ENCODE measurements at places on chromosomes 3 and 15.
A peak's percentile ranks its signal among the peaks of the same experiment; 100 is the strongest.

DNA sequence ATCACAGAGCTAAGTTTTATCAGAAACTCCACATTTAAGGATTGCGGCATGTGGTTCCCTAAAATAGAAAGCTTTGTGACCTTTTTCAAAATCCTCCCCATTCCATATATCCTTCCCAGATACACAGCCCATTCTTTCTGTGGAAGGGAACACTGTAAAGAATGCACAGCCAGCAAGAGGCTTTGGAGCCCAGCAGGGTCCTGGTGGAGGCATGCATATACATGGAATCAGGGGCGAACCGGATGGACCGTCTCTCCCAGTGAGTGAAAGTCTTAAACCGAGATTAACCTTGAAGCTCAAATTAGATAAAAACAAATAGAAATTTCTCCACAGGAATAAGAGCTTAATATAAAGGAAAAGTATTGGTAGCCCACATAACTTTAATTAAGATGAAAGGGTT is 436.2 kb upstream of the MDFIC2 start:
- H3K27ac ChIP-seq, result no peak overlapping the region
- H3K27me3 ChIP-seq, result no peaks in the 10 kb centered on the region
- peak; percentile 0 for DNase-seq
- H3K4me1 ChIP-seq, result no peaks in the 10 kb centered on the region
- H3K4me3 ChIP-seq, result no peak overlapping the region

- H3K36me3 ChIP-seq, result no peaks in the 10 kb centered on the region
- peaks cover 20% of the 10 kb centered on the region for H3K27me3 ChIP-seq
- H3K4me1 ChIP-seq, result no peaks in the 10 kb centered on the region
Observed at GRCh38 chr3:180631317-180631716, 29.4 kb downstream of the TTC14 start.

GRCh38 chr3:149752051-149752787 is at the start of gene COMMD2:
COMMD2 (minus strand) TSS chr3:149752489; CDS start chr3:149752444, 45 bp downstream.
- H3K36me3 ChIP-seq, result peaks cover 22% of the 10 kb centered on the region
- peaks cover 23% of the 10 kb centered on the region for H3K4me1 ChIP-seq
- no peaks in the 10 kb centered on the region for H3K27me3 ChIP-seq
- peak; percentile 91 for DNase-seq

GRCh38 chr3:186013312-186013711 is 75.5 kb upstream of the TRA2B start:
- H3K27me3 ChIP-seq, result no peaks in the 10 kb centered on the region
- H3K36me3 ChIP-seq, result no peaks in the 10 kb centered on the region
- DNase-seq, result no peak
- no peak overlapping the region for H3K27ac ChIP-seq
- no peak overlapping the region for H3K4me3 ChIP-seq

DNA sequence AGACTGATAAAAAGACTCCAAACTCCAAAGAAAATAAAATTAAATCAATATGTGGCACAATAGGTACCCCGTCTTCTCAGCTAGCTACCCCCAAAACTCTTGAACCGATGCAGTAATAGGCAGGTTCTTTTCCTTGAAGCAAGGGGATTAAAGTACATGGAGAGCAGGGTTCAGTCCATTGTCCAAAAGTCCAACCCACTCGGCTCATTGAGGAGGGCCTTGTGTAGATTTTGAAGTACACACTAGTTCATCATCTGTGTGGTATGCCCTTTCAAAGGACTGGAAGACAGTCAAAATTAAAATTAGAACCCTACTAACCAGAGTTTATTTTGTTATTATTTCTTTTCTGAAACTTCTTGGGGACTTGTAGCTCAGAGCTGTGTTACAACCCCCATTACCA is 23.3 kb downstream of the TF start:
- no peaks in the 10 kb centered on the region for H3K36me3 ChIP-seq
- no peak for DNase-seq
- H3K27ac ChIP-seq, result no peak overlapping the region
- peaks cover 8% of the 10 kb centered on the region for H3K27me3 ChIP-seq

DNA sequence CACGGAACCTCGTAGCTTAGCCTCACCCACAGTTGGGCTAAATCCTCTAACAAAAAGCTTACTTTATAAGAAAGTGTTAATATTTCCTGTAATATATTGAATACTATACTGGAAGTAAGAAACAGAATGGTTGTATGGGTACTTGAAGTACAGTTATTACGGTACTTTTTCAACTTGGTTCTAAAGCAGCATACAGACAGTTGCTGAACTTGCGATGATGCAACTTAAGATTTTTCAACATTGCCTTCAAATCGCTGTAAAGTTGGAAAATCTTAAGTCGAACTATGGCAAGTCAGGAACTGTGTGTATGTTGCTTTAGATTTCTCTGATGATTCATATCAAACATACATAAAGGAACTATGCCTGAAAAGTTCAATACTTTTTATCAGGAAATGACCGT is 204.4 kb upstream of the C2CD4B start:
- no peaks in the 10 kb centered on the region for H3K4me1 ChIP-seq
- H3K27me3 ChIP-seq, result peaks cover 10% of the 10 kb centered on the region
- no peak overlapping the region for H3K4me3 ChIP-seq
- H3K27ac ChIP-seq, result no peak overlapping the region
- no peaks in the 10 kb centered on the region for H3K36me3 ChIP-seq

- no peak overlapping the region for H3K4me3 ChIP-seq
- no peak for DNase-seq
- no peaks in the 10 kb centered on the region for H3K27me3 ChIP-seq
- peaks cover 23% of the 10 kb centered on the region for H3K36me3 ChIP-seq
- no peak overlapping the region for H3K27ac ChIP-seq
Observed at GRCh38 chr3:101673953-101674352, 3.0 kb downstream of the ZBTB11 start.

GRCh38 chr3:23100106-23100505 is 103.0 kb upstream of the UBE2E2 start:
- no peaks in the 10 kb centered on the region for H3K36me3 ChIP-seq
- H3K4me1 ChIP-seq, result no peaks in the 10 kb centered on the region
- no peak overlapping the region for H3K4me3 ChIP-seq
- no peak overlapping the region for H3K27ac ChIP-seq
- no peak for DNase-seq

- H3K36me3 ChIP-seq, result no peaks in the 10 kb centered on the region
- no peaks in the 10 kb centered on the region for H3K27me3 ChIP-seq
Observed at GRCh38 chr3:151395806-151396205, 11.3 kb upstream of the P2RY12 start.

GRCh38 chr3:195066441-195066841 is 204.5 kb downstream of the XXYLT1 start:
- H3K4me1 ChIP-seq, result no peaks in the 10 kb centered on the region
- peaks cover 7% of the 10 kb centered on the region for H3K36me3 ChIP-seq
- DNase-seq, result no peak
- no peaks in the 10 kb centered on the region for H3K27me3 ChIP-seq

DNA sequence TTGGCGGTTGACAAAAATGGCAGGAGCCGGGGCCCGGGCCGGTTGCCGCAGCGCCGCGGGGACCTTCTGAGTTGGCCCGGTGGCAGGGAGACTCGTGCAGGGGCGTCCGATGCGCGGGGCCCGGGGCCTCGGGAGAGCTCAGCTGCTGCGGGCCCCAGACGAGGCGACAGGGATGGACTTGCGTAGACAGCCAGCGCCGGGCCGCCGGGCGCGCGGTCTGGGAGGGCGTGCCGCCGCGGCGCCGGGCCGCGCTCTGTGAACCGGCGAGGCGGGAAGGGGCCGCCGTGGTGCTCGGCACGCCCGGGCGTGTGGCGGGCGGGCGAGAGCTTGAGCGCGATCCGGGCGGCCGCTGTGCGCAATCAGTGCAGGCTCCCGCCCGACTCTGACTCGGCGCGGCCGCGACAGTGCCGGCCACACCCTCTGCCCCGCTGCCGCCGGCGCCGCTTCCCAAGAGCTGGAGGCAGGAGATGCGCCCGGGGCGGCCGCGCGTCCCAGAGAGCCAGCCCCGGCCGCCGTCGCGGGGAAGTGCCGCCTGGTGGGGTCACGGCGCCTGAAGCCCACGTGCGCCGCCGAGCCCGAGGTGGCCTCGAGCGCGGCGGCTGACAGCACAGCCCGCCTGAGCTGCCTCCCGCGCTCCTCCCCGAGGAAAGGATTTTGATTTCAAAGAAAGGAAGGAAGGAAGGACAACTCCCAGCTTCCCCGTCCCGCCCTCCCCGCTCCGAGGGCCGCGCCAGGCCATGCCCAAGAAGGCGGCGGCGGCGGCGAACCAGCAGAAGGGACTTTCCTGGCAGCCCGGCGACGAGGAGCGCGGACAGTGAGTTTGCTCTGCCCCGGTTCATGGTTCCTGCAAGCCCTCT is 657 bp downstream of the TLNRD1 start:
- H3K4me3 ChIP-seq, result peak overlapping the region; percentile 91
- peak; percentile 68 for DNase-seq
- peaks cover 14% of the 10 kb centered on the region for H3K4me1 ChIP-seq
- H3K27ac ChIP-seq, result peak overlapping the region; percentile 96
- no peaks in the 10 kb centered on the region for H3K36me3 ChIP-seq

DNA sequence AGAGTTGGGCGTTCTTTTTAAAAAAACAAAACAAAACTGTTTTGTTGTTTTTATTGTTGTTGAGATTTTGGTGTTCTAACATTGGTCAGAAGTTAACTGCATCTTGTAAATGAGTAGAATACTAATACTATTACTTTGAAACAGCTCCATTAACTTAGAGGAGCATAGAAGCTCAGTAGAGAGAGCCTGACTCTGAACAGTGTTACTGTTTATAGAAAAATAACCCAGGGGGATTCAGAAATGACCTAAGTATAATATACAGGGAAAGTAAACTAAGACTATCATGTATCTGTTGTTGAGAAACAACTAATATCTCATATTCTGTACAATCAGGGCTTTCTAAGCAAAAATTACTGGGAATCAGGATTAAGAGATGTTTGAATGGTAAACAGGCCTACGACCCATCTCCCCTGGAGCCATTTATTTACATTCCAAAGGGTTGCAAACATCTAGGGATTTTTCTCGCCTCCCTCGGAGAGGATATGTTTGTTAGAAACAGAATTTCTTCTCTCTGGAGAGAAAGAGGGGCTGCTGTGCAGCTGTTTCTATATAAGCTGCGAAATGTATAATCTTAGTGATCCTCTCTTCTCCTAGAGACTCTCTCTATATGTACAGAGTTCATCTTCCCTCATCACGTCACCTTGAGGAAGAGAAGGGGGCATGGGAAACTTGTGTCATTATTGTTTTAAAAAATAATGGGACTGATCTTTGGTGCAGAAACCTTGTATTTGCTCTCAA is 827.5 kb upstream of the DPPA4 start:
- no peaks in the 10 kb centered on the region for H3K27me3 ChIP-seq
- H3K4me1 ChIP-seq, result peaks cover 3% of the 10 kb centered on the region
- H3K4me3 ChIP-seq, result no peak overlapping the region
- no peak for DNase-seq
- no peaks in the 10 kb centered on the region for H3K36me3 ChIP-seq

Data from A673 (cell line).